AG04449 (cell line): ENCODE measurements at places on chromosomes 7 and 10.

- no peak for DNase-seq
Observed at GRCh38 chr7:107501593-107501992, 31.7 kb downstream of the GPR22 start.

DNA sequence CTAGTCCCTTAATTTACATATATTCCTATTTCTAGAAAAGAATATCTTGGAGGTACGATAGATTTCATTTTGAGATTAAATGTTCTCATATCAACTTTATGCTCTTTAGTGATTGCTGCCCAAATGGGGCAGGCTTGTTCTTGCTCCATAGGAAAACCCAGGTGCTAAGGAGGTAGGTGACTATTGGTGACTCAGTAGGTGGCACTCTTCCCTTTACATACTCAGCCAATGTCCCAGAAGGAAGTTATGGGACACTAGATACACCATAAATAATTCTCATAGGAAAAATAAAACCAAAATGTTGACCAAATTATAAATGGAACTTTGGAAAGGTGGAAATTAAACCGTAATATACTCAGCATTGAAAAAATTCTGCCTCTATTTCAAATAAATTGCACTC, 4.0 kb downstream of the SKAP2 start:
- no peak for DNase-seq

GRCh38 chr7:92714280-92714679, 122.1 kb downstream of the CDK6 start:
- no peak for DNase-seq

- DNase-seq, result no peak
Observed at GRCh38 chr7:12220389-12221046, 9.4 kb downstream of the TMEM106B start.

GRCh38 chr10:35691522-35692236, 49.6 kb upstream of the FZD8 start:
- no peak for DNase-seq

DNA sequence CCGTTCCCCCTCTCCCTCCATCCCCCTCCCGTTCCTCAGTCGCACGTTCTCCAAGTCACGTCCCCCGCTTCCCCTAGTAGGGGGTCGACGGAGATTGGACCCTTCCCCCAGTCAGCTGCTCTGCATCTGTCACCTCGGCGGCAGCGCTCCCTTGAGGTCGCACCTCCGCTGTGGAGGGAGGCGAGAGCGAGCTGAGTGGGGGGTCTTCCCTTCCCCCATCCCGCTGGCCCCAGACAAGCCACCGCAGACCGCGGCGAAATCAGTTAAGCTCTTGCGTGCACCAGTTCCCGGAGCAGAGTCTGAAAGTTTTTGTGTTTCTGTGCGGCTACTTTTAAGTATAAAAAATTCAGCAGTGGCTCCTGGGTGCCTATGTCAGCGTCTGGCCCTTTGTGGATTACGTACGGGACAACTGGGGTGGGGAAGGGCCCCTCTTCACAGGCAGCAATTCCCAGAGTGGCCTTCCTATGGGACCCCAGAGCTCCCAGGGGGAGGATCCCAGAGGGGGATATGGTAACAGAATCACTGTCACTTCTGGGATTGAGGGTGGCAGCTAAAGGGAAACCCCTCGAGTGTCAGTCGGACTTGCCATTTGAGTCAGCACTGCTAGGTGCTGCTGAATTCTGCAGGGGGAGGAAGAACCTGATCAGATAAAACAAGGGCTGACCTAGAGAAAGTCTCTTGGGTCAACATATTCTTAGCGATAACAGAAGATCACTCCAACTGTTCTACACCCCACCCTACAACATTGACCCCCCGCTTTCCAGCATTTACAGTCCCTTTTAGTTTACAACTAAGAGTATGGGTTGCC, 12.5 kb upstream of the DDIT4 start:
- no peak for DNase-seq

DNA sequence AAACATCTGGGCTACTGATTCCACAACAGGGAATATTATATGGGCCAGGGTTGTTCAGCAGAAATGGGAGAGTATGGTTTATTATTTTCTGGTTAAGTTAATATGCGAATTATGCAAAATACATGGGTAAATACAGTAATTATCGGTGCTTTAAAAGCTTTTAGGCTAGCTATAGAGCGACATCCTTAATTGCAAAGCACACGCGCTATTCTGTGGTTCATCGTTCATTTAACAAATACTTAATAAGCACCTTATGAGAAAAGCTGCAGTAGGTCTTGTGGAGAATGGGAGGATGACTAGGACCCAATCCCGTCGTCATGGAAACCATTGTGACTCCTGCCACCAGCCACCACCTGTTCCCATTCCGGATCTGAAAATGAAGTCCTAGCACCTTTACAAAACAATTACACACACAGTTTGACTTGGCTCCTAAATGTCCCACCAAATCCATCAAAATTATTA, 623 bp upstream of the CEP41 start:
- no peak for DNase-seq

GRCh38 chr10:96978621-96979154, 146.6 kb downstream of the LCOR start:
- no peak for DNase-seq

DNA sequence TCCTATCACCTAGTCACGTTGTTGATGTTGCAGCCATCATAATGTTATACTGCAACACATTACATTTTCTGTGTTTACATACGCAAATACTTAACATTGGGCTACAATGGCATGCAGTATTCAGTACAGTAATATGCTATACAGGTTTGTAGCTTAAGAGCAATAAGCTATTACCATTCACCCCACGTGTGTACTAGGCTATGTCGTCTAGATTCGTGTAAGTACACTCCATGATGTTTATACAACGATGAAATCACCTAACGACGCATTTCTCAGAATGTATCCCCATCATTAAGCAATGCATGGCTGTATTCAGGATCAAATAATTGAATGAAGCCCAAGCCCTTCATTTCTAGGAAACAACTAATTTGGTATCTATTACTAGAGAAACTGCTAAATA, 43.4 kb upstream of the C1GALT1 start:
- DNase-seq, result no peak

DNA sequence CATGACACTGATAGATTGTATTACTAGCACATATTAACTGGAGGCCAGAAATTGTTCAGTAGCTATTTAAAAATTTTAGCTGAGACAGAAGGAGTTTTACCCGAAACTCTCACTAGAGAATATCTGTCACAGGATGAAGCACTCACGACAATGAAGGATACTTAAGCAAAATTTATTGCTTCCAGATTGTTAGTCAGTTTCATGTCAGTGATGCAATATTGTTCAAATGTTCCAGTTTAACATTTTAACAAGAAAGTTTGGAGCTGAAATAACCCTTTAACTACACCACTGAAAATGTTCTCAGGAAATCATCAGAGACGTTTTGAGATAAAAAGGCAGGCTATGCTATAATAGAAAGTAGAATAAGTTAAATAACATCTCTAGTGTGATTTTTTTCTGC, 15.0 kb upstream of the CADPS2 start:
- DNase-seq, result no peak

GRCh38 chr7:69411466-69411865, 186.8 kb upstream of the AUTS2 start:
- DNase-seq, result no peak

DNA sequence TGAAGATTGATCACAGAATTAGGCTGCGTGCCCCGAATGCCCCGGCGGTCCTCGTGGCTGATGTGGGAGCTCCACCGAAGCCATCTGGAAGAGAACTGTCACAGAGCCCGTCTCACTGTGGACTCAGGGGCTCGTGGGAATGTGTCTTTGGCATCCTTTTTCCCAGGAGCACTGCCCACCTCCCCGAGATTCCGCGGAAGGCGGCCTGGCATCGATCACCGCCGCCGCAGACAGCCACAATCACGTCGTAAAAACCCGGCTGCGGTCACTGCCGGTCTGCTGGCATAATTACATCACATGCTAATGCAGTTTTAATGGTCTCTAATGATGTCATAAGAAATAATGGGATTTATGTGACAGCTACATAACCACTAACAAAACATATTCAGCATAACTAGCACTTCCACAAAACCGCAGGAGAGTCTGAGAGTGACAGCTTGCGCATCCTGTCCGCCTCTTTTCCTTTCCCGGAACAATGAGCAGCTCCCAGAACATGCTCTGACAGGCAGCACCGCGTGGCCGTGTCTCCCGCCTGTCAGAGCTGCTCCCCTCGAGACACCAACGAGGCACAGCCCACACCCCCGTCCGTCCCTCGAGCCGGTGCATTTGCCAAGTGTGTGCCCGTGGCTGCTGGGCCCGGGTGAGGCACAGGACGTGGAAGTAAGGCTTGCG, 490.0 kb downstream of the PTPRN2 start:
- no peak for DNase-seq

GRCh38 chr7:30142710-30143109, 7.9 kb downstream of the MTURN start:
- DNase-seq, result no peak

DNA sequence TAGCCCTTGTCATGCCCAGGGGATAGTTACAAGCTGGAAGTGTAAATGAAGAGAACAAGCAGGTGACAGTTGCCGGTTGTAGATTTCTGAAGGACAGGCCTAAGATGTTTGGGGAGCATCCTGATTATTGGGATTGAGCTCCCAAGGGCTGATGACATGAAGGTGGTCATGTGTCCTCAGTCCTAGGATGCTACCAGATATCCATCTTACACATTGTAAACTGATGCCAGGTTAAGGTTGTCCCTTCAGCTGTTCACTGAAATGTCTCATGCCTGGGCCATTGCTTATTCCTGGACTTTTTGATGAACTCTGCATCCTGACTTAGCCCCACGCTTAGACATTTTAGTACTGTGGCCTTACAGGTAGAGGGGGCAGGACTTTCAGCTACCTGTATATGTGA, 1.3 kb downstream of the ZMIZ2 start:
- DNase-seq, result no peak

DNA sequence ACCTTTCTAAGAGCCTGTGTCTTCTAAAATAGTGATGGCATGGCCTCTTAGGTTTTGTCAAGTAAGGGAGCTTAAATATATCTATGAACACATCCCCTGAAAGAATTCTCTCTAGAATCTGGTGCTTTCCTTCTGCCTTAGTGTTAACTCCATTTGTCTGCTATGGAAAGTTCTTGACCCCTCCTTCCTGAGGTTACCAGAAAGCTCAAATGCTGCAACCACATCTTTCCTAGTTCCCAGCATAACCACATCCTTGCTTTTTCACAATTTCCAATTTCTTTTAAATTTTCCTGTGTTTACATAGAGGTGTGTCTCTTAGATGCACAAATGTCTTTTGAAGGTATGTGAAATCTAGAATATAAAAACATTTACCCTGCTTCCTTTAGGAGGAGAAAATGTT, 16.4 kb upstream of the GSDME start:
- no peak for DNase-seq

DNA sequence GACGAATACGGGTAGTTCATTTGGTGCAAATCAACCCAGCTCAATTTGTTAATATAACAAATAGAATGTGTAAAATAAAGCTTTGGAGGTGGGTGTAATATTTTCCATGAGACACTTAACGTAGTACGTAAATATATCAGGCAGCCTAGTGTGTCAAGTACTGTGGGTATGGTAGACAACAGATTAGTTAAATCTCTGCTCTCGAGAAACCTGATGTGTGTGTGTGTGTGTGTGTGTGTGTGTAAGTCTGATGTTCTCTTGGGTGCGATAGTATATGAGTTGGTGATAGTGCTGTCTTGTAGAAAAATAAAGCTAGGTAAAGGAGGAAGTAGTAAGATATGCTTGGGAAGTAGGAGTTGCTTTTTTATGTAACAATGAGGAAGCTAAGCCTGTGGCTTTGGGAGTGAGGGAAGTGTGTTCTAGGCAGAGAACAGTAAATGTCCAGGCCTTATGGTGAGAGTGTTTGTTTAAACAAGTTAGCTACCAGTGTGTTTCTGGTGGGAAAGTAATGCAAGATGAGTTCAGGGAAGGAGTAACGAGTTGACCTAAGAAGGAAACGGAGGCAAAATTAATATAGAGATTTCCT, 26.1 kb downstream of the WAC start:
- DNase-seq, result no peak

- DNase-seq, result no peak
Observed at GRCh38 chr7:18721429-18721828, 225.9 kb downstream of the HDAC9 start.

GRCh38 chr7:33837356-33837851, 67.9 kb upstream of the BMPER start:
- DNase-seq, result no peak

DNA sequence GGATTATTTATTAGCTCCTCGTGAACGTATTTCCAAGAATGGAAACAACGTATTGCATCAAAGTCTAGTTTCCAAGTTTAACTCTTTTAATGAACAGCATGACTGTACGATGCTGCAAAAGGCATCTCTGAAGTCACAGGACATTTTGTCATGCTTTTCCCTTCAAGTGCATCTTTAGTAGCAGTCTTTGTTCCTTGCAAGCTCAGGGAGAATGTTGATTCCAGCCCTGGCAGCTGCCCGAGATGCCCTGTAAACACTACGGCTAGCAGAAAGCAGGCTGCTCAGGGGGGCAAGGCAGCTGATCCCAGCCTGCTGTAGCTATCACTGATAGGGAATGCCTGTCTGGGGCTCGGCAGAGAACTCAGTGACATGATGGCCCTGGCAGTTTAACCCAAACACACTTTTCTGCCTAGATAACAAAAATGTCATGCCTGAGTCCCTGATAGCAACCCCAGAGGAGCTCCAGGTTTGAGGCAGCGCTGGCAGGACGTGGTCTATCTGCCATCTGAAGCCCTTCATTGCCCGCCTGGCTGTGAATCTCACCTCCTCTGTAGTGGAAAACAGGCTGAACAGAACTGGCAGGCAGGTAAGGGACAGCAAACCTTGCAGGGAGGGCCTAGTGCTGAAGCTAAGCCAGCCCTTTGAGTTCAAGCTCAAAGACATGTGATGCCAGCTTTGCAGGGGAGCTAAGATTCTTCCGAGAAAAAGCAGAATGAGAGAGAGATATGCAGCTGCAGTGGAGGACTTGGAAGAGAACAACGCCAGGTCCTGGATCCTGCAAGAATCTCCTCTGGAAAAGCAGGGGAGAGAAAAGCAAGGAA, 264.6 kb downstream of the SNX10 start:
- no peak for DNase-seq

DNA sequence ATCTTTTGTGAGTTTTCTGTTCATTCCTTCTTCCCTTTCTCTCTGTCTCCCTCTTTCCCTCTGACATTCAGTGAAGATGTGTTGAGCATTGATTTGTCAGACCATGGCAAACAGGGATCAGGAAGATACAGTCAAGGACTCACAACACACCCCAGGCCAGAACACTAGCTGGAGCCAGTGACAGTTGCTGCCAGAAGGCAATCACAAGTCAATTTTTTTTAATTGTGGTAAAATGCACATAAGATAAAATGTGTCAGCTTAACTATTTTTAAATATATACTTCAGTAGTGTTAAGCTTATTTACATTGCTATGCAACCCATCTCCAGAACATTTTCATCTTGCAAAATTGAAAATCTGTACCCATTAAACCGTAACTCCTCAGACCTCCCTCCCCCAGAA, 62.6 kb downstream of the TEX36 start:
- no peak for DNase-seq

DNA sequence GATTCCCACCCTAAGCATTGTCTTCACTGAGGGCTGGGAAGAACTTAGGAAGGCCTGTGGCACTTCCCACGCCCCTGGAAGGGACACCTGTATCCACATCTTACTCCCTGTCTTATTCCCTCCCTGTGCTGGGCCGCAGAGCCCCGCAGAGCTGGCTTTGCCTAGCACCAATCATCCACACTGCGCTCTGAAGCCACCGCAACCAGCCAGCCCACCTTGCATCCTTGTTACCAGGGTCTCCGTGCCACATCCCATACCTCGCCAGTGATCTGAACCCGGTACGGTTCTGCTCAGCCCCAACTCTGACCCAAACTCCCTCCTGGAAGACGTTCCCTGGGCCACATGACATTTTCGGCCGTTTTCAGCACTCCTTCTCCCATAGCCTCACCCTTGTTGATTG, 101.4 kb upstream of the PITRM1 start:
- DNase-seq, result no peak
